Activated CD8-positive, alpha-beta T cell treated with anti-CD3 and anti-CD28 coated beads, Interleukin-2, amount 10 ng/mL, durations not matched to agents 7 days and 5 days (primary cell): ENCODE measurements at places on chromosomes 12 and 14. TPM values are rescaled to one million over a fixed set of nuclear protein-coding genes. Genes with fewer than 3 reads are reported as not detected.

LRTM2 gene
- not detected for total RNA-seq

BBS10 gene
- total RNA-seq: 3.5 TPM

DNA sequence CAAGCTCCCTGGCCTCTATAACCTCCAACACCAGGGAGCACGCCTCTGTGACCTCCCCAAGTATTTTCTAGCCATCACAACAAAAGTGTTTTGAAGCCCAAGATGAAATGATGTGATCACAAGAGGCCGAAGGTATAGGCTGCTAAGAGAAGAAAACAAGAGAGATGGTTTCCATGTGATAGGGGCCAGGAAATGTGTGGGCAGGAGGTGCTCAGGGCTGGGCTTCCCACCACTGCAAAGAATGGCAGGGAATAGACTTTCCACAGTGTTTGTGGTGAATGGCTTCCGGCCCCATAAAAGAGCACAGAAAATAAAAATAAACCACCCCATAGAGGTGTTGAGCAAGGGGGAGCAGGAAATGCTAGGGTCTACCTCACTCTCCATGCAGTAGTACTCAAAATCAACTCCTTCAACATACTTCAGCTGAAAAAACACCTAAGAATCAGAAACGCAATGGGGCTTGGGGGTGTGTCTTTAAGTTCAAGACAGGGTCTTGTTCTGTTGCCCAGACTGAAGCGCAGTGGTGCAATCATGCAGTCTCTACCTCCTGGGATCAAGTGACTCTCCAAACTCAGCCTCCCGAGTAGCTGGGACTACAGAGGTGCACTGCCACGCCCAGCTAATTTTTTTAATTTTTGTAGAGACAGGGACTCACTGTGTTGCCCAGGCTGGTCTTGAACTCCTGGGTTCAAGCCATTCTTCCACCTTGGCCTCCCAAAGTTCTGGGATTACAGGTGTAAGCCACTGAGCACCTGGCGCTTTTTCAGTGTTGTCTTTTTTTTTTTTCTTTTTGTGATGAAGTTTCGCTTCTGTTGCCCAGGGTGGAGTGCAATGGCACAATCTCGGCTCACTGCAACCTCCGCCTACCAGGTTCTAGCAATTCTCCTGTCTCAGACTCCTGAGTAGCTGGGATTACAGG lies 27.1 kb downstream of the DAD1 start:
- peak overlapping the region; percentile 89 for H3K27ac ChIP-seq
- H3K4me1 ChIP-seq: peaks cover 97% of the 10 kb centered on the region
- H3K36me3 ChIP-seq: peaks cover 46% of the 10 kb centered on the region
- no peaks in the 10 kb centered on the region for H3K27me3 ChIP-seq
- DNase-seq: peak; percentile 88

LRRC10 gene
- not detected for total RNA-seq

- no peak overlapping the region for H3K27ac ChIP-seq
- peaks cover 17% of the 10 kb centered on the region for H3K36me3 ChIP-seq
- DNase-seq: no peak
- H3K27me3 ChIP-seq: no peaks in the 10 kb centered on the region
- peaks cover 3% of the 10 kb centered on the region for H3K4me1 ChIP-seq
- H3K4me3 ChIP-seq: no peak overlapping the region
Measured at GRCh38 chr14:55599250-55599879, 19.4 kb downstream of the KTN1 start.

PRH2 gene
- not detected for total RNA-seq

- H3K27me3 ChIP-seq: no peaks in the 10 kb centered on the region
- no peak overlapping the region for H3K4me3 ChIP-seq
- H3K36me3 ChIP-seq: peaks cover 44% of the 10 kb centered on the region
Measured at GRCh38 chr12:132129007-132129406, 15.1 kb downstream of the DDX51 start.

- no peak overlapping the region for H3K4me3 ChIP-seq
- no peak overlapping the region for H3K27ac ChIP-seq
- DNase-seq: no peak
- H3K27me3 ChIP-seq: peaks cover under 1% of the 10 kb centered on the region
- H3K36me3 ChIP-seq: no peaks in the 10 kb centered on the region
Measured at GRCh38 chr12:5232291-5232690, 188.6 kb downstream of the KCNA5 start.

GRCh38 chr14:80638620-80639515 lies 302.7 kb downstream of the CEP128 start:
- H3K27me3 ChIP-seq: no peaks in the 10 kb centered on the region
- H3K36me3 ChIP-seq: no peaks in the 10 kb centered on the region
- no peaks in the 10 kb centered on the region for H3K4me1 ChIP-seq
- DNase-seq: no peak
- no peak overlapping the region for H3K4me3 ChIP-seq

ANKRD33 gene
- total RNA-seq: not detected

DNA sequence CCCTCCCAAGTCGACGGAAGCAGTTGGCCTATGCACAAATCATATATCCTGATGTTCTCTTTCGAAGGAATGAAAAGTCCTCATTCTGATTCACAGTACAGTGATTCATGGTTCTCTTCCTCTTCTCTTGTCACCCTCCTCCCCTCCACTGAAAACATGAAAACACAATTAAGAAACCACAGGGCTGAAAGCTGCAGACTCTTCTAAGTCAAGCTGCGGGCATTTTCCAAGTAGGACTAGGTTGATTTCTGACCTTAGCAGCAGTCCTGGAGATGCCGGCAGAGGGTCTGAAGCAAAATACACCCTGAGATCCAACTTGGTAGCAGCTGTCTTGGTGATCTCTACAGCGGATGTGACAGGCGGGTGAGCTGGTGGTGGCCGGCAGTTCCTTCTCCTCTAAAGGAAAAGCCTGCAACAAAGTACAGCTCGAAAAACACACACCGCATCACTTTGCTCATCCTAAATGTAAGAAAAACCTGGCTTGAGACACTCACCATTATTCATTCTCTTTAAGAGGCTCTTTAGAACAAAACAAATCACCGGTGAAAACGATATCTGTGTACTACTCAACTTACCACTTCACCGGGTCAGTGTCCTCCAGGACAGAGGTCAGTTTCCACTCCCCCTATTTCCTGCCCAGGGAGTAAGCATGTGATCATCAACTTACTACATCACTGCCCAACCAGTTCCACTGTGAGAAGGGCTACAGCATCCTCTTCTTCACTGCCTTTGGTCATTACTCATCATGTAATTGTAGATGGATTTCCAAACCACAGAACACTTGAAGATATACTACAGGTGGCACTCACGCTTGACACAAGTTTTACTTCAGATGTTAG lies 6.0 kb downstream of the TMCC3 start:
- DNase-seq: peak; percentile 45
- H3K36me3 ChIP-seq: no peaks in the 10 kb centered on the region
- peaks cover 36% of the 10 kb centered on the region for H3K4me1 ChIP-seq
- peak overlapping the region; percentile 22 for H3K27ac ChIP-seq

DNA sequence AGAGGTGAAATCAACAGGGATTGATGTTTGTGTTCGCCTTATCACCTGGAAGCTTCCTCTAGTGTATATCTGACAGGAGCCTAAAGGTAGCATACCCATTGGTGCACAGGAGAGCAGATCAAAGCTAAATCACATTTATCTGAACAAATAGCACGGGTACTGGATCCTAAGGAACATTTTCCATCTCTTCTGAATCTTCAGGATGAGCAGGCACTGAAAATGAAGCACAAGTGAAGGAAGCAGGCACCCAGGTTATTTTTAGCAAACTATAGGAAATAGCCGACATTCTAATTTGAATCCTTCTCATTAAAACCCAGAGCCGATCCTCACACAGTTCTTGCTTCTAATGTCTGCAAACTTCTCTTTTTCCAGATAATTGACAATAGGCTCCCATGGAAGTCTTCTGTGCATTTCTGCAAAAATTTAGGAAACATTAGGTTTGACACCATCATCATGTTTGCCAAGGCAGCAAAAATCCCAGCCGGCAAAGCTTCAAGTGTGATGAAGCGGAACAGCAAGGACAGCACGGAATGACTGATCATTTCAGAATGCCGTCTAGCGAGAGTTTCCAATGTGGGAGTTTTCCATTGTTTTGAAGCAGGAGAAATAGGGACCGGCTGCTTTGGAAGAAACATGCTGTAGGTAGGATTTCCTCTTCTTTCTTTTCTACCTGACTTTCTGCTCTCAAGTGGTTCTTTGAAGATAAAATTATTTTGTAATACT lies 24.3 kb upstream of the RGS6 start:
- no peaks in the 10 kb centered on the region for H3K4me1 ChIP-seq
- no peak overlapping the region for H3K27ac ChIP-seq
- H3K4me3 ChIP-seq: no peak overlapping the region
- H3K36me3 ChIP-seq: no peaks in the 10 kb centered on the region

DNA sequence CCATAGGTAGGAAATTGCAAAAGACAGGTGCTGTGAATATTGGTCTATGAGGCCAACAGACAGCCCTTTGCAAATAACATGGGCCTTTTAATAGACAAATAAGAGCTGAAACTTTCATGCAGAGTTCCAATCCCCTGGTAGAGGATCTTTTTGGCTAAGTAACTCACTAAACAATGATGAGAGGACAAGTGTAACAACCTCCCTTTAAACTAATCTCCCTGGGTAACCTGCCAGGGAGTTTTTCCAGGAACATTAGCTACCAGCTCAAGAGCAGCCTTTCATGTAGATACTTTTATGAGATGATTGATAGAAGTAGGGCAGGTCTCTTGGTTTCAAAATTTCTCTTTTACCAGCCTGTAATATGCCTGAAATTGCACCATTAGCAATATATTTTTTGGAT lies 13.8 kb upstream of the CACNA1C start:
- no peaks in the 10 kb centered on the region for H3K36me3 ChIP-seq
- H3K27ac ChIP-seq: no peak overlapping the region
- H3K4me1 ChIP-seq: peaks cover 11% of the 10 kb centered on the region
- H3K27me3 ChIP-seq: peaks cover 43% of the 10 kb centered on the region

DNA sequence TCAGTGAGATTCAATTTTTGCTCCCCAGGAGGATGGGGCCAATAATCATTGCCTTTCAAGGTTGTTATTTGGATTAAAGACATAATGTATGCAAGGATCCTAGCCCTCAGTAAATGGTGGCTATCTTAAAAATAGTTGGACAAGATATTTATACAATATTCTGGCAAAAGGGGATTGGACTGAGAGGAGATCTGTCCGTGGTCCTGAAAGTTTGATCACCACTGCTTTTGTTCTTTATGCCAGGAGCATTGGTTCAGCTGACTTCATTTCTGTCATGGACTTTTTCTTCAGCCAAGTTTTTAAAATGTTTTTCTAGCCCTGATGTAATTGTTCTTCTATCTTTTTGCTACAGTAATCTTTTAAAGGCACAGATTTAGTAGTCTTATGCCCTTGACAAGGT lies 70.2 kb upstream of the TCL1A start:
- no peaks in the 10 kb centered on the region for H3K4me1 ChIP-seq
- H3K36me3 ChIP-seq: no peaks in the 10 kb centered on the region
- peak; percentile 34 for DNase-seq
- no peak overlapping the region for H3K4me3 ChIP-seq

DNA sequence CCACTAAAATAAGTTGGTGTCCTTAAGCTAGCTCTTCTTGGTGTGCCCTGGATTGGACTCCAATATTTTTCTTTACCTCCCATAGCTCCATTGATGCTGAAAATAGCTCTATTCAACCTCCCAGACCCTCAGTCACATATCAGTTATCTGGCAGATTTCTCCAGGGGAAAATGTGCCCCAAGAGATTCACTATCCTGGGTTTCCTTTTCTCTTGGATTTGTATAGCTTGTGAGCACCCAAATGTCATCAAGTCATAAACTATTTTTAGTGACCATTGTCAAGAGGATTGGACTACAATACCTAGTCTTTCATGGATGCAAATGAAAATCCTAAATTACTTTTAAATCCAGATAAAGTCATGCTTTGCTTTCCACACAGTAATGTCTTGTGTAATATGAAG lies 339.6 kb upstream of the FOXG1 start:
- no peak overlapping the region for H3K27ac ChIP-seq
- H3K27me3 ChIP-seq: no peaks in the 10 kb centered on the region
- no peaks in the 10 kb centered on the region for H3K36me3 ChIP-seq
- no peak for DNase-seq

GRCh38 chr12:124338448-124338847 lies 43.6 kb downstream of the RFLNA start:
- no peak overlapping the region for H3K27ac ChIP-seq
- no peaks in the 10 kb centered on the region for H3K4me1 ChIP-seq
- no peak overlapping the region for H3K4me3 ChIP-seq
- peaks cover 33% of the 10 kb centered on the region for H3K36me3 ChIP-seq

DNA sequence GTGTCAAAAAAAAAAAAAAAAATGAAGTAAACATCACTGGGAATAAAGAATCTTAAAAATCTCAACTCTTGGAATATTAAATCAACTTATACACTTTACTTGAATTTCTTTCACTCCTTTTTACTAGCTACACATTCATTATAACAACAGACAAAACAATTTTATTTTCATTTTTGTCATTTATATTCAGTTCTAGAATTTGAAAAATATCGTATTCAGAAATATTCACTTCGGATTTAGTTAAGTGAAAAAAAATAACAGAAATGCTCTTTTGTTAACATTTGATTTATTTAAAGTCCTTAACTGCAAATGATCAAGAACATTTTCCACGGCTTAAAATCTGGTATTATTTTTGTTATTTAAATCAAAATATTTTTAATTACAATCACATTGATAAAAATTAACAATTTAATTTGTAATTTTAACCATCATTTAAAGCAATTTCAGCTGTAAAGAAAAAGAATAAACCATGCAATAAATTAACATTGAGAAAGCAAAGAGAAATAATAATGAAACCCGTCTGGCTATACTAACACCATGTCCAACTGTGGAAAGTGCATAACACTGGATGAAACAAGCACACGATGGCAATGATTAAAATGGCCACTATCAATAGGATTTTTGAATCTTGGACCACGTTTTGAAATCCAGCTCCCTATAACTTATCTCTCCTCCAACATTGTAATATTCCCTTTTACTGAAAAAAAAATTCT lies 5.2 kb downstream of the FOXA1 start:
- H3K27ac ChIP-seq: no peak overlapping the region
- no peak for DNase-seq
- H3K4me1 ChIP-seq: peaks cover 7% of the 10 kb centered on the region
- peaks cover 70% of the 10 kb centered on the region for H3K27me3 ChIP-seq

DNA sequence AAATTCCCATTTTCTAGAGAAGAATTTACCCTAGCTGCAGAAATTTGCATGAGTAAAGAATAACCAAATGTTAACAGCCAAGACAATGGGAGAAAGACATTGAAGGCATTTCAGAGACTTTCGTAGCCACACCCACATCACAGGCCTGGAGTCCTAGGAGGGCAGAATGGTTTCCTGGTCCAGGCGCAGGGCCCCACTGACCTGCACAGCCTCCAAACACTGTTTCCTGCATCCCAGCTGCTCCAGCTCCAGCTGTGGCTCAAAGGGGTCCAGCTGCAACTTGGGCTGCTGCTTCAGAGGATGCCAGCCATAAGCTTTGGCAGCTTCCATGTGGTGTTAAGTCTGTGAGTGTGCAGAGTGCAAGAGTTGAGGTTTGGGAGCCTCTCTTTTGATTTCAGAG lies 6.5 kb upstream of the PRR4 start:
- H3K27me3 ChIP-seq: no peaks in the 10 kb centered on the region
- H3K4me1 ChIP-seq: peaks cover 18% of the 10 kb centered on the region
- no peak overlapping the region for H3K4me3 ChIP-seq
- DNase-seq: no peak

GRCh38 chr14:105193916-105194782 lies 13.0 kb upstream of the NUDT14 start:
- H3K27me3 ChIP-seq: peaks cover 18% of the 10 kb centered on the region
- peaks cover 41% of the 10 kb centered on the region for H3K4me1 ChIP-seq
- peak; percentile 64 for DNase-seq
- H3K27ac ChIP-seq: peak overlapping the region; percentile 29
- no peak overlapping the region for H3K4me3 ChIP-seq
- no peaks in the 10 kb centered on the region for H3K36me3 ChIP-seq

BHLHE41 gene
- total RNA-seq: not detected
